ENCODE measurements at places on chromosomes 7 and 10. TPM values are rescaled to one million over a fixed set of nuclear protein-coding genes. Genes with fewer than 3 reads are reported as not detected.

DNA sequence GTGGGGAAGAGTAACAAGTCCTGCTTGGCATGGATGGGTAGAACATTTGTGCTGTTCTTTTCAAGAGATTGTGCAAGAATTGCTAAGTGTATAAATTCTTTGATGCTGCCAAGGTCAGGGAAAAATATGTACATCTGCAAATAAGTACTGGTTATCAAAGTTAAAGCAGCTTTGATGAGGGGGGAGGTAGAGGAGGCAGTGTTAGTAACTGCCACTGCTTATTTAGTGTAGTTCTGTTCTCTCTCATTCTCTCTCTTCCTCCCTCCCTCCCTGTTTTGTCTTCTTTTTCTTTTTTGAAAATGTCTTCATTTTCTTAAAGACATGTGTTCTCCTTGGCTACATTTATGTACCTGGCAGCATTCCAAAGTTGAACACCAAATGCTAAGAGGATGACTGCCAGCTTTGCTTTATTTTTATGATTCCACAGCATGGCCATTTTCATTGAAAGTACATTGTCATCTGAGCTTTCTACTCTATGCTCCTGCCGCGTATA lies 18.6 kb downstream of the CACNB2 start:
- DNase-seq: no peak

GRCh38 chr10:112622786-112623185 lies 175.8 kb downstream of the VTI1A start:
- no peak for DNase-seq

- no peak for DNase-seq
These were observed 9.5 kb downstream of the RNF32 start for GRCh38 chr7:156650042-156650441.

The BTBD16 gene
- not detected for total RNA-seq

The CCDC172 gene
- total RNA-seq: not detected

DNA sequence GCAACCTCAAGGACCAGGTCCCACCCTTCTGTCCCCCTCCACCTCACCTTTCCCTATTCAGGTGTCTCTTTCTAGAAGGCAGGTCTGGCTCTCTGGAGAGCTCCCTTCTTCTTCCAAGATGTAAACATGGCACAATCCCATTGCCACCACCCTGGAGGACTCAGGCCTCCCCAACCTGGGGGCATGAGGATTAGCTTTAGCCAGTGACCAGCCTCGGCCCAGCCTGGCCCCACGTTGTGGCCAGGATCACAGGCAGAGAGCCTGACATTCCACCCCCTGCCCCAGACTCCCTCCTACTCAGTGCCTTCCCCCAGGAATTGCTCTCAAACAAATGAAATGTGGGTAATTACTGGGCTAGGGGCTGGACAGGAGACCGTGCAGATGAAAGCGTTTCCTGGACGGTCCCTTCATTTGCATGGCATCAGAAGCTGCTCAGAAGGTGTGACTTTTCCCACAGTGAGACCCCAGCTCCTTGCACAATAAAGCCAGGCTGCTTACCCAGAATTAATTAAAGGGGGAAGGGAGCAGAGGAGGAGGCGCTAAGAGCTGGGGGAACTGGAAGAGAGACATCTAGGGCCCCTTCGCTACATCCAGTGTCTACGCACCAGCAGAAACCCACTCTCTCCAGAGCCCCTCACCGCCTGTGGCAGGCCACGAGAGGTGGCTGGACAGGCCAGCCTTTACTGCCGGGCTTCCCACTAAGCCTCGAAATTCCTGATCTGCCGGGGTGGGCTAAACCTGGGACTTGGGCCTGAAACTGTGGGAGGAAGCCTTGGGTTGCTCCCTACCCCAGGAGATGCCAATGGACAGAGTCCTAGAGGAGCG lies 7.7 kb downstream of the FGF8 start:
- no peak for DNase-seq

The ACSM6 gene
- total RNA-seq: not detected

DNA sequence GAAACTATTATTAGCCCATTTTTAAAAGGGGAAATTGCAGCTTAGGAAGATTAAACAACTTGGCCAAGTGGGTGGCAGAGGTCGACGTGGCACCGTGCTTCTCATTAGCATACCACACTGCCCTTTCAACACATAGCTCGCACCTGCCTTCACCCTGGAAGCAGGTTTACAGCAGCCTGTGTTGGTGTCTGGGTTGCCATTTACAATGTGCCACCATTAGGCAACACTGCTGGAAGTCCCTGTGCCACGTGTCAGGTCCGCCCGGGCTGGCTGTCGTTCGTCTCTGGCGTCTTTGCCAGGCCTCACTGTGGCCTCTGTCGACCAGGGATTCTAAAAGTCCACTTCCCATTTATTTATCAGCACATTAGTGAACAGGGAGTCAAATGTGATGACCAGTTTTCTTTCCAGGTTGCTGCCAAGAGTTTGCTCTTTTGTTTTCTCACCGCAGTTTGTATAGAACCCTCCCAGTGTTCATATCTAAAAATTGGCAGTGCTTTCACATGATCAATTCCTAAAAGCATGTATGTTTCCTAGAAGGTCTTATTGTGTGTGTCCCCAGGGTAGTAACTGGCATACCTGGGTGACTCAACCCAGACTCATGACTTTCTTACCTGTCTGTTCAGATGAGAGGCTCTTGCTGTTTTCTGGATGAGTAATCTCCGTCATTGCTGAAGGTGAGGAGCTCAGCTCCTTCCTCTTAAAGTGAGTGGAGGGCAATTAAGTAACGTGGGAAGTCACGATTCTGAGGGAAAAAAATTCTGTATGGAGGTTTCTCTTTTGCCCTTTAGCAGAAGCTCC lies 9.2 kb downstream of the INSIG1 start:
- no peak for DNase-seq

DNA sequence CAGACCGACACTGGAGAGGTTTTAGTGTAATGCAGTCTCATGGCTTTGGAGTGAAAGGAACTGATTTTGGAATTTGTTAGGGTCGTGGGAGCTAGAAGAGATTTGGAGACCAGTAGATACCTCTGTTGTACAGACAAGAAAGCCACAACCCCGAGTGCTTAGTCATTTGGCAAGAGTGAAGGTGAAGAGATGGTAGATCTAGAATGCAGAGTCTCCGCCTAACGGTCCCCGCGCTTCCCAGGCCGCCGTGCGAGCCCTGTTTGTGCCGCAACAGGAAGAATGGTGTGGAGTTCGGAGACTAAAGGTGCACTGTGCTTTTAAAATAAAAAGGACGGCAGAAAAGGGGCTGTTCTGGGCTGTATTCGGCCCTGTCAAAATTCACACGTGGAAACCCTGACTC lies 186.7 kb downstream of the ADARB2 start:
- no peak for DNase-seq

The ZCWPW1 gene
- 2.9 TPM for total RNA-seq

DNA sequence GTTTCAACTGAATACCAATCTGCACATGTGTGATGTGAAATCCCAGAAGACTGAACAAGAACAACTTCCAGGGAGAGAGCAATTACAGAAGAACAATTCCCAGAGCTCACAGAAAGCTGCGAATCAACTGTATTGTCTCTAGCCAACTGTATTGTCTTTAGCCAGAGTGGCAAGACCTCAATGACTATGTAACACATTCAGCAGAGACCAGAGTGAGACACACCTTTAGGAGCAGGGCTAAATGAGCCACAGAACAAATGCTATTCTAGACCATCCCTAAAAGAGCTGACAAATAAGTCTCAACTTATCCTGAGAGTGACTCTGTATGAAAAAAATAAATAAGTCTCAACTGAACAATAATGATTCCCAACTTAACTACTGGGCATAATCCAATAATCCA lies 72.0 kb downstream of the KMT2C start:
- DNase-seq: no peak

The TRIM50 gene
- total RNA-seq: not detected

GRCh38 chr10:103282961-103283360 lies 6.0 kb downstream of the INA start:
- DNase-seq: no peak

Measured in esophagus muscularis mucosa (tissue), 4 donors.